ENCODE measurements at places on chromosomes 1 and 21. TPM values are rescaled to one million over a fixed set of nuclear protein-coding genes. Genes with fewer than 3 reads are reported as not detected.

BATF3 gene
- 1.7 TPM for polyA plus RNA-seq

DNA sequence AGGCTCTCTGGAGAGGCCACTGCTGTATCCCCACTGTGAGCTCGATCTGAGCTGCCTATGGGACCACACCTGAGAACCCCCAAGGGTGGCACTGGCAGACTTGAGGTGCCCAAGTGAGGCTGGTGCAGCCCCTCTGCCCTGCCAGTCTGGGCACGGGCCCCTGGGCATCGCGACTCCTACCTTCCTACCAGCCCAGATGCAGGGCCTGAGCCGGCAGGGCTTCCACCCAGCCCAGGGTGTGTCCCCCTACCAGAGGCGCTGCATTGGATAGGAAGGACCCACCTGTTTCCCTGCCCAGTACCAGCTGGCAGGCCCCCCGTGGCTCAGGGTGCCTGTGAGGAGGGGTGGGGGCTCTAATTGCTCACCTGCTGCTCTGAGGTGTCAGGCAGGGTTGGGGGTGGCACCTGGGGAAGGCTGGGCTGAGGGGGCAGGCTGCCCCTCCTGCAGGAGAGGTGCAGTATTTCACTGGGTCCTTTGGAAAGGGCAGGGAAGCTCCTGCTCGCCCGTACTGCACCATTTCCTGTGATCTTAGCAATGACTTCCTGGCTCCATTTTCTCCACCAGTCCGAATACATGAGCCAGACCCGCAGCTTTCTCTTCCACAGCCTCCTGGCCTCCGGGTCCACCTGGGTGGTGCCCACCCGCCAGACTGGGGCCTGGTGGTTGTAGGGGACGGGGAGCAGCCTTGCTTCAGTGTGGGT lies 11.8 kb downstream of the TP73 start:
- no peak for DNase-seq

DNA sequence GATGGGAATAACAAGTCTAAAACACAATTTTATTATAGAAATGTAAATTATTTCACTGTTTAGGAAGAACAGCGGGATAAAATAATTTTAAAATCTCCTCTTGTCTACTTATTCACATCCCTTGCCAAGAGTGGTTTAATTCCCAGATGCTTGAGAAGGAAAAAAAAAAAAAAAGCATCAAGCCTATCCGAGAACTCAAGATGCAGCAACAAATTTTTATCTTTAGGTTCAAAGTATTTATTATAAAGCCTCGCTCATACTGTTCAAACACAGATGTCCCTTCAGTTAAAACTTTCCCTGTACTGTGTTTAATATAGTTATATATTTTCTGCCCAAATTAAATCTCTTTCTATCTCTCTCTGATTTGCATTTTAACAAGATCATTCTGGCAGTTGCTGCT lies 1615.8 kb downstream of the PLA2G4A start:
- DNase-seq, result no peak

DNA sequence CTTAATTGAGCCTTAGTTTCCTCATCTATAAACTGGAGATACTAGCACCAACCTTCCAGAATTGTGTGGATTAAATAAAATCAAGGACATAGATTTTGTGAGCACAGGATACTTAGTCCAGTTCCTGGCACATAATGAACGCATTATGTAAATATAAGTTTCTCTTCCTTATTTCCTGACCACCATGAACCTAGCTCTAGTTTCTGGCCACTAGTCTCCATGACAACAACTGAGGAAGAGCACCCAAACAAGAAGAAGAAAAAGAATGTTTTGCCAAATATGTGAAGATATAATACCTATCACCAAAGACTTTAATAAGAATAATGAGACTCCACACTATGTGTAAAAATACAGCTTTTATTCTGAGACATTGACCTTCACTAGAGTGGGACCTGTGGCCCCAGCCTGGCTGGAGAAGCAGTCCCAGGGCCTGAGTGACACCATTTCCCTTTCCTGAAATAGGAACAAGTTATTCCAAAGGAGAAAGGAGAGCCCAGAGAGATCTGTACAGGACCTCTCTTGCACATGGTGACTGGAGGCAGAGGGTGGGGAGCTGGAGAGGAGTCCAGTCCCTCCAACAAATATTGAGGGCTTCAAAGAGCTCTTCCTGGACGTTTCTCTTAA lies 940 bp upstream of the USF1 start:
- no peak for DNase-seq

ASCL5 gene
- polyA plus RNA-seq, result not detected

GRCh38 chr1:201169971-201170532 lies 15.8 kb upstream of the TMEM9 start:
- no peak for DNase-seq

DNA sequence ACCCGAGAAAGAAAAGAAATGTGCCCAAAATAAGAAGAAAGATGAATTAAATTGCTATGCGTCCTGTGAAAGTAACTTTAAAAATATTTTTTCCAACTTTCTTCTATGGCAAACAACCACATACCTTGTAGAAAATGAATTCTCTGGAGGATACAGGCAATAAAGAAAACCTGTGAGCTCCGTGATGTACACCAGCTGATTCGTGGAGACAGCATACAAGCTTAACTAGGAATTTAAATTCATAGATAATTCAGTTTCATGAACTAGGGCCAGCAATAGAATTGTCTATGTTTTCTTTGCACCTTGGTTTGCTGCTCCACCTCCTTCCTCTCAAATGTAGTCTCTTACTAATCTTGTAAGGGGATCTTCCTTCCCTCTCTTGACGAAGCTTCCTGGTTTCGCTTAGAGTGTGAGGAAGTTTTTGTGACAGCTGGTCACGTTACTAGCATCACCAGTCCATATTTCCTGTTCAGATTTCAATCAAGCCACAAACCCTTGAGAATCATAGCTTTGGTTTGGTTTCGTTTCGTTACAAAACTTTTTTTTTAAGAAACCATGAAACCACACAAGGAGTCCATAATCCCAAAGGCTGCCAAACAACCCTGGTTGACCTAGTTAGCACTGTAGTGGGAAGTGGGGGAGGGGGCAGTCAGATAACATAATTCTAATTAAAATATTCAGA lies 35.8 kb downstream of the GREM2 start:
- no peak for DNase-seq

- no peak for DNase-seq
These were observed 5.0 kb upstream of the PLXNA2 start for GRCh38 chr1:208248991-208249696.

DNA sequence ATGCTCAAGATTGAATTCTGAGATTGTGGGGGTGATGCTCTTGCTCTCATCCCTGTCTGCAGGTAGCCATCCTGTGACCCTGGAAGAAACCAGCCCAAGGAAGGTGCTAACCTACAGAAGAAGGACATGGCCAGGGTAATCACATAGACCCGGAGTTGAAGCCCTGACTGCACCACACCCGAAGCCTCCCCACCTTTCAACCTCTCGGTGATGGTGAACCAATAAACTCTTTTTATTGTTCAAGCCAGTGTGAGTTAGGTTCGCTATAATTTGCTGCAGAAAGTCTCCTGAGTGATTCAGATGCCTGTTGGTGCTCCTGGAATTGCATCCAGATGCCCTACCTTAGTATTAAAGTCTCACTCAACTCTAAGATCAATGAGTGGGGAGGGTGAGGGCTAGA lies 163.6 kb downstream of the PLPP3 start:
- no peak for DNase-seq

CREG1 gene
- polyA plus RNA-seq, result 54.5 TPM

DNA sequence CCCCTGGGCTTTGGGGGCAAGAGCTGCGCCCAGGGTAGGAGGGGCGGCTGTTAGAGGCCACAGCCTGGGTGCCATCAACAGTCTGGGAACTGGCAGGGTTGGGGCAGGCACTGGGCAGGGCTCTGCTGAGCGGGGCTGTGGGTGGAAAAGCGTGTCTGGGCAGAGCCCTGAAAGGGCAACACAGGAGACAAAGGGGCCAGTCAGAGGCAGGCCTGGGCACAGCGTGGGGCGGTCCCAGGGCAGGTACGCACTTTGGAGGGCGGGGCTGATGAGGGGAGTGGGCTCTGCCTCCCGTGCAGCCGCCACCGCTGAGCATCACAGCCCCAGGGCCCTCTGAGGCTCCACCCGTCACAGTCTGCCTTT lies 13.9 kb downstream of the CELSR2 start:
- DNase-seq, result no peak

SVBP gene
- polyA plus RNA-seq, result 10.5 TPM

DNA sequence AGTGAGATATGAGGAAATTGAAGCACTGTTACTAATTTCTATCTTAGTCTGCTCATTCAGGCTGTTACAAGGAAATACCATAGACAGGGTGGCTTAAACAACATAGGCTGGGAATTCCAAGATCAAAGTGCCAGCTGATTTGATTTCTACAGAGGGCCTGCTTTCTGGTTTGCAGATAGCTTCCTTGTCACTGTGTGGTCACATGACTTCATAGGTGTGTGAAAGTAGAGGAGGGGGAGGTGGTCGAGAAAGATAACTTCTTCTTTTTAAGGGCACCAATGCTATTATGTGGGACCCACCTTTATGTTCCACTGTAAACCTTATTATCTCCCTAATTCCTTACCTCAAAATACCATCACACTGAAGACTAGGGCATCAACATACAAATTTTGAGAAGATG lies 6.4 kb upstream of the BRINP3 start:
- no peak for DNase-seq
